ENCODE measurements at places on chromosomes 16 and 17.

- no peak for DNase-seq
These were observed 1343.6 kb downstream of the TP53TG3F start for GRCh38 chr16:34802848-34803599.

- DNase-seq = no peak
These were observed 3.5 kb upstream of the C16orf74 start for GRCh38 chr16:85754413-85754812.

GRCh38 chr17:34163646-34164045 lies 91.4 kb upstream of the CCL2 start:
- no peak for DNase-seq

DNA sequence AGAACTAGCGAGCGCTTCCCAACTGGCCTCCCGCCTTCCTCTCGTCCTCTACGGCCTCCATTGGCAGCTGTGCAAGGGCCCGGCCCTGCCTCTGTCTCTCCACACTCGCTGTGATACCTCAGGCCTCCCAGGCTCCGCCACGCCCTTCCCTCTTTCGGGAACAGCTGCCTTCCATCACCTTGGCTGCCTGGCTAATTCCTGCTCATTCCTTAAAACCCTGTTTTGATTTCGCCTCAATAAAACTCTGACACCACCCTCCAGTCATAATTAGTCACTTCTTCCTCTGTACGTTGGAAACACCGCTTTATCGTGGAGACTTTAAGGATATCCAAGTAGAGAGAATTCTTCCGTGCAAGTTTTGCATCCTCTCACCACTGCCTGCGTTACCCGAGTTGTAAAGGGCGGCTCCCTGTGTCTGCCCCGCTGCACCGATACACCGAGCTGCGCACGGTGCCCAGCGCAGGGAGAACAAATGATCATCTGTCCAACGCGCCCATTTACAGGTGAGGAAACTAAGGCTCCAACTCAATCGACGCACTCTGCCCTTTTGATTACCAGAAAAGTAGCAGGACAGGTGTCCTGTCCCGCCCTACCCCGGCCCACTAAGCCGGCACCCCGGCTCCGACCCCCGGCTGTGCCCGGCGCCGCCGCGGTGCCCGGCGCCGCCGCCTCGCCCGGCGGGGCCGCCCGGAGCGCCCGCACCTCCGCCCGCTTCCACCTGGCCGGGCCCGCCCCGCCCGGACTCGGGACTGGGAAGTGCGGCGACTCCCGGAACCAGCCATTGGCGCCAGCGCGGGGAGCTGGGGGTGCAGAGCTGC lies 139.7 kb downstream of the SEC14L1 start:
- DNase-seq = no peak

DNA sequence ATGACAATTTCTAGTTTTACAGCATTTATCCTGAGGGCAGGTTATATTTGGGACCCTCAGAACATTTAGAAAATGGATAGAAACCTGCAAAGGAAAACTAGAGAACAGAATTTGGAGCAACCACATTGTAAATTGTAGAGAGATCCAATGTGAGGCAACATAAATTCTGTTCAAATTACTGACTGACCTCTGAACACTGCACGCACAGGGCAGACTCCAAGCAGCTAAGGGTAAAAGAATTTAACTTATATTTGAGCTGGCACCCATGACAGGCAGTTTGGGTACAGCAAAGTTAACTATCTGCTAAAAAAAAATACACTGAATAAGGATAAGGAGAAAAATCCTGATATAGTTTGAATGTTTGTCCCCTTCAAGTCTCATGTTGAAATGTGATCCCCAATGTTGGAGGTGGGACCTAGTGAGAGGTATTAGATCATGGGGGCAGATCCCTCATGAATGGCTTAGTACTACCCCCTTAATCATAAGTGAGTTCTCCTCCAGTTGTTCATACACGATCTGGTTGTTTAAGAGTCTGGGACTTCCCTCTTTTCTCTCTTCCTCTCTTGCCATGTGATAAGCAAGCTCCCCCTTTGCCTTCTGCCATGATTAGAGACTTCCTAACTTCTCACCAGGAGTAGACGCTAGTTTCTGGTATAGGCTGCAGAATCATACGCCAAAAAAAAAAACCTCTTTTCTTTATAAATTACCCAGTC lies 75.7 kb downstream of the FBXL20 start:
- no peak for DNase-seq

DNA sequence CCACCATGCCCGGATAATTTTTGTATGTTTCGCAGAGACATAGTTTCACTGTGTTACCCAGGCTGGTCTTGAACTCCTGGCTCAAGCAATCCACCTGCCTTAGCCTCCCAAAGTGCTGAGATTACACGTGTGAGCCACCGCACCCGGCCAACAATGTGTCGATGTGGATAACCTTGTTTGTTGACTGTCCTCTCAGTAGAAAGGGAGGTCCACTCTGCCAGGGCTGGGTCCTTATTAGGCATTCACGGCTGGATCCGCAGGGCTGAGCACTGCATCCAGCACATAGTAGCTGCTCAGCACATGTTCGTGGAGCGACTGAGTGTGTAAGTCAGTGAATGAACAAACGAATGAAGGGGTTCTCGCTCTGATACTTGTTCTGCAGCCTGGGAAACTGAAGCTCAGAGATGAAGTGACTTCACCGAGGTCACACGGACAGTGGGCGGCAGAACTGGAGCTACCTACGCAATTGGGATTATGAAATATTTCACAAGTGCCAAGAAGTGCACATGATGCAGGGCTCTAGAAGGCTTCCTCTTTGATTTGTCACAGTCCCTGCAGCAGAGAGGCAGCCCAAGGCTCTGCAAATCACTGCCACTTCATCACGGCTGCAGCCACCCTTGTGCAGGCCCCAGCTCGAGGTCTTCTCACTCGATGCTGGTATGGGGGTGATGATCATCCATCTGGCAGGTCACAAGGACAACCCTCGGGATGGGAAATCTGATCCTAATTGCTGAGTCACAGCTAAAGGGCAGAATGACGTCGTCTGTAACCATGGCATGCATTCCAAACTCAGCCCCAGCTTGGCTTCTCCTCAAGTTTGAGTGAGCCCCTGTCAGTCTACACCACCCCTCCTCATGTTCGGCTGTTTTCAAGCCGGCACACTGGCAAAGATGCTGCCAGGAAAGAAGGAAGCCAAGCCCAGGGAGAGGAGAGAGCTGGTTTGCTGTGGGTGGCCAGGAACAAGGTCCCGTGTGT lies 28.0 kb upstream of the SNN start:
- no peak for DNase-seq

DNA sequence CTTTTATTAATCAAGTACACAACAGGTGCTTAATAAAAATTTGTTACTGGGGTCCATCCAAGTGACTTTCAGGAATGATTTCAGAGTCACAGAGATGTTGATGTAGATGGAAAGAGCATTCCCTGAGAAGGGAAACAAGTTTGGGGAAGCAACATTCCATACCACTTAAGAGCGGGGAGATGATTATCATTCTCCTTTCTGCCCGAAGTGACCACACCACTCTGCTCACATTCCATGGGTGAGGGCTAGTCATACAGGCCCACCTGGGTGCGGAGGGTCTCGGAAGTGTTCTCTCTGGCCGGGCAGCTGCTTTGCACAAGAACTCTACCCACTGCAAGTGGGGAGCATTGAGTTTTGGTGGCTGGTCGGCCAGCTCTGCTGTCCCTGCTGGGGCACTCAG lies 231.4 kb downstream of the SNX29 start:
- DNase-seq = no peak

- DNase-seq = no peak
These were observed 34.1 kb downstream of the NQO1 start for GRCh38 chr16:69691980-69692911.

DNA sequence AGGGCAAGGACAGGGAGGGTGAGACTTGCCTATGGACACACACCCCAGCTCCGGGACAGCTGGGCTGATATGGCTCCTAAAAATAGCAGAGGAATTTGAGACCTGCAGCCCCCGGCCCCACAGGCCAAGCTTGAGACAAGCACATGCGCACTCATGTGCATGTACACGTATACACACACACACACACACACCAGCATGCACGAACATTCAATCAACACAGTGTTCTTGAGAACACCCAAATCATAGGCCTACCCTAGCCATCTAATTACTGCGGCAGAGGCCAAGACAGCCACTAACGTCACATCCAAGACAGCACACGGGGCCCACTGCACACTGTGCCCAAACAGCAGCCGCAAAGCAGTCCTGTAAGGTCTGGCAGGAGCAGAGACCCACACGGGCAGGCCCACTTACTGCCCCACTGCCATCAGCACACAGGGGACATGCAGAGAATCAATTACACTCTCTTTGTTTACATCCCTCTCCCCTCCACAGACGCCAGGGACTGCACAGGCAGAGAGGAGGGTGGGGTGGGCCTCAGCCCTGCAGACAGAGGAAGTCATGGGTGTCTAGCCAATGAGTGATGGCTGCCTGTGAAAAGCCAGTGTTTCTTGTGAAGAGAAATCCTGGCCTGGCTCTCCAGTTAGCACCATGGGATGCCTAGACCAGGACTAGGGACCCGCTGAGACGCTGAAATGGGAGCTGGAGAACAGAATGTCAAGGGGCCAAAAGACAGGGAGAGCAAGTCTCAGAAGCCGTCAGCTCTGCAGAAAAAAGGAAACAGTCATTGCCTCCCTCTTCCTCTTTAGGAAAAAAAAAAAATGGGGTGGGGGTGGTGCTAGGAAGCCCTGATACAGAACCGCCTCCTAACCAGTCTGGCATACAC lies 39.3 kb downstream of the MYO18A start:
- peak; percentile 28 for DNase-seq

DNA sequence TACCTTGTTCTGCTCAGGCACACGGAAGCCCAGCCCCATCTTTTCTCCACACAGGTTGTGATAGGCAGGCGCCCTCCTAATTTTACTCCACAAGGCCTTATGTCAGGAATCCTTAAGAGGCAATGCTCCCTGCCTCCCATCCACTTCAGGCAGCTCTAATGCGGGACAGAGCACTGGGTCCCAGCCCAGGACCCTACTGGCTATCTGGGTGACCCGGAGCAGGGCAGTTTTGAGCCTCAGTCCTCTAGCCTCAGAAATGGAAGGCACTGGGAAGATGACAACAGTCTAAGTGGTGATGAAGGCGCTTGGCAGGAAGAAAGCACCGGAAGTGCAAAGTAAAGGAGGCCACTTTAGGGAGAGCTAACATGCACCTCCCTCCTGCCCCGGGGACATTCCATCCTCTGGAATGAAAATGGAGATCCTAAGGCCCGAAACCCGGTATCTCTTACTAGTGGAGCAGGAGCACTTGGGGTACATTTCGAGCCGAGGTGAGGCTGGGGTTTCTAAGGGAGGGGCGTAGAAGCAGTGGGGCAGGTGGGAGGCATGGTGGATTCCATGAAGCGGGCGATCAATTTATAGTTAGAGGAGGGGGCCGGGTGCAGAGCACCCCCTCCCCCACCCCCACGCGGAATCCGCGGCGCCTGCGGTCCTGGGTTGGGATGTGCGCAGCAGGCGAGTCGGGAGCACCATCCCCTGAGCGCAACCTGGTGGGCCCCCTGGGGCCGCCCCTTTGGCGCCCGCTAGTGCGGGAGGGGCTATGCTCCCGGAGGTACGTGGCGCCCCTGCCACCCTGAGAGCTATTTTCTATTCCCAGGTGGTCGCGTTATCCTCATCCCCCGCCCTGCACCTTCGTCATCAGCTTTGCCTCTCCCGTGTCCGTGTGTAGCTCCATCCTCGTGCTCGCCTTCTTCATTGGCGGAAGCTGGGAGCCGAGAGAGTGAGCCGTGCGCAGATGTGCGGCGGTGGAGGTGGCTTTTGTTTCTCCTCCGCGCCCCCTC lies 4.9 kb downstream of the MT1F start:
- DNase-seq = no peak

- DNase-seq = no peak
These were observed 13.9 kb downstream of the BRD7 start for GRCh38 chr16:50354629-50355456.

Measured in stimulated activated CD8-positive, alpha-beta memory T cell treated with anti-CD3 and anti-CD28 coated beads, Interleukin-2, amount 100 ng/mL, for 1 hour (primary cell).